Caki2 (cell line): ENCODE measurements at places on chromosomes 1 and 21. TPM values are rescaled to one million over a fixed set of nuclear protein-coding genes. Genes with fewer than 3 reads are reported as not detected.
A peak's percentile ranks its signal among the peaks of the same experiment; 100 is the strongest.

GRCh38 chr1:63087966-63088365 is 234.4 kb upstream of the FOXD3 start:
- DNase-seq = no peak

DNA sequence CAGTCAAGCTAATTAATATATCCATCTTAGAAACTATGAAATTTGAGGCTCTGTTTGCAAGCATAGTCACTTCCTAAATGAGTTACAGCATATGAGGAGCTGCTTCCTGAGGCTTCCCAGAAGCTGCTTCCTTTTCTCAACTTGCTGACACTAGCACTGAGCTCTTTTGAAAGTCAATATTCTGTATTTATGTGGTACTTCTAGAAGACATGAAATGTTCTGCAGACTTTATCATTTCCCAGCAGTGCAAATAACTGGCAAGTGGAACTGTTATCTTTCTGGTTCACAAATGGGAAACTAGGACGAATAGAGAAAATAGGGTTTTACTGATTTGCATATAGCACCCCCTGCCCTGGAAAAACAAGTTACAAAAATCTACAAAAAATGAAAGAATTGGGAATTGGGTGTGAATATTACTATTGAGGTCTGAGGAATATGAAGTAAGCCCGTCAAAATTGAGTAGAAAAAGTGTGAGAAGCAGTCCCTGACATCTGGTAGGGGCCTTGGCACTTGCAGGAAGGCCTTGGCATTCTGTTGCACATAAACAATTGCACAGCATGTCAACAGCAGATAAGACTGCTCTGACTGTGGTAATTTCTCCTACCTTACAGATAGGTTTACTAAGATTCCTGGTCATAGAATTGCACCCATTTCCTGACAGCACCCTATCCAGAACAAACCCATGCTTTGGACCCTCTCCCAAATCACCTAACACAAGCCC is 7.1 kb downstream of the GIPC2 start:
- no peak for DNase-seq

DNA sequence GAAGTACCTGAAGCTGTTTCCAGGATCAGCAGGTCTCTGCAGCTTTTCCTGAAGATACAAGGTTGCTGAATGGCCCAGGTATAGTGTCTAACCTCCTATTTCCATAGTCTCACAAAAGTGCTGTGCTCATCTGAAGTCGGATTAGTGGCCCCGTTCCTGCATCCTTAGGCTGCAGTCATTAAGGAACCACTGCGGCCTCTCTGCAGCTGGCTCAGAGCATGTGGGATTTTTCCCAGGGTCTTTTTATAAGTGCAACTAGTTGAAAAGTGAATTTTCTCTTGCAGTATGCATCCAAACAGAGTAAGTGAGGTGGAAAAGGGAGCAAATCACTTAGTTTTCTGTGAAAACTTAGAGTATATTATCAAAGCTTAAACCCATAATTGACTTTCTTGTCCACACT is 565.3 kb upstream of the NEGR1 start:
- DNase-seq = no peak

ITLN2 gene
- total RNA-seq = not detected in 2 replicates

DNA sequence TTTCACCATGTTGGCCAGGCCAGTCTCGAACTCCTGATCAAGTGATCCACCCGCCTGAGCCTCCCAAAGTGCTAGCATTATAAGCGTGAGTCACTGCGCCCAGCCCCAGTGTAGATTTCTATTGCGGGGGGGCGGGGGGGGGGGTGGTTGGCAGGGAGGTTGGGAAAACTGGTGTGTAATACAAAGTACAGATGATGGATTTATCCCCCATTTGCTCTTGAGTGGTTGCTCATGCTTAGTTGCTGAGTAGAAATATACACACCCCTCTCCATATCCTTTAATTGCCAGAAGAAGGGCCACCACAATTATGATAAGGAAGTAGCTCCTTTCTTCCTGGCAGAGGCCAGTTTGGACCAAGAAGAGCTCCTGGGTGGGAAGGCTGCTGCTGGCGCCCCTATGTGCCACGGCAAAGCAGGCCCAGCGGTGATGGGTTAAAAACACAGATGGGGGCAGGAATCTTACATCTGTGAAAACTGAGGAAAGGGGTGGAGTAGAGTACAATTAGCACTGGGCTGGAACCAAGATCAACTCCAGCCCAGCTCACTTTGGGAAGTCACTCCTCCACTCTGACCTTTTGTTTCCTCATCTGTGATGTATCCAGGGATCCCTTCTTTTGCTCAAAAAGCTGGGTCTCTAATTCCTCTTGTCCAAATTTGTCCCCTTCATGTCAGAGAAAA is 55.2 kb downstream of the MRPL37 start:
- DNase-seq = no peak

- no peak for DNase-seq
These were observed 131.5 kb downstream of the HUNK start for GRCh38 chr21:32004291-32004690.

CTSE gene
- total RNA-seq = 0.54 TPM in 1 of 2 replicates, not detected in the other

DNA sequence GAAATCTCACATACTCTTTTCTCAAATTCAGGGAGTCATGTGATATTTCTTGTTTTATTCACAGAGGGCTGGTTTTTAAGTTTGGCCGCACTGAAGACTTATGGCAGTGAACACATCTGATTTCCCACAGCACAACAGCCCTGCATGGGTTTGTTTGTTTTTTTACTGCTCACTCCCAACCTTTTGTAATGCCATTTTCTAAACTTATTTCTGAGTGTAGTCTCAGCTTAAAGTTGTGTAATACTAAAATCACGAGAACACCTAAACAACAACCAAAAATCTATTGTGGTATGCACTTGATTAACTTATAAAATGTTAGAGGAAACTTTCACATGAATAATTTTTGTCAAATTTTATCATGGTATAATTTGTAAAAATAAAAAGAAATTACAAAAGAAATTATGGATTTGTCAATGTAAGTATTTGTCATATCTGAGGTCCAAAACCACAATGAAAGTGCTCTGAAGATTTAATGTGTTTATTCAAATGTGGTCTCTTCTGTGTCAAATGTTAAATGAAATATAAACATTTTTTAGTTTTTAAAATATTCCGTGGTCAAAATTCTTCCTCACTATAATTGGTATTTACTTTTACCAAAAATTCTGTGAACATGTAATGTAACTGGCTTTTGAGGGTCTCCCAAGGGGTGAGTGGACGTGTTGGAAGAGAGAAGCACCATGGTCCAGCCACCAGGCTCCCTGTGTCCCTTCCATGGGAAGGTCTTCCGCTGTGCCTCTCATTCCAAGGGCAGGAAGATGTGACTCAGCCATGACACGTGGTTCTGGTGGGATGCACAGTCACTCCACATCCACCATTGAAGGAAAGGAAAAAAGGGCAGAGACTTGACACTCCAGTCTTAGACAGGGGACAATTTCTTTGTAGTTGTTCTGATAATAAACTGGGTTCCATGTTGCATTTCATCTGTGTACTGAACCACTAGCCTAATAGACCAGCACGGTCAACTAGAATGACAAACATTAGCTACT is 22.8 kb downstream of the TMEM50A start:
- peak; percentile 62 for DNase-seq

KRTAP19-1 gene
- not detected in 2 replicates for total RNA-seq

DNA sequence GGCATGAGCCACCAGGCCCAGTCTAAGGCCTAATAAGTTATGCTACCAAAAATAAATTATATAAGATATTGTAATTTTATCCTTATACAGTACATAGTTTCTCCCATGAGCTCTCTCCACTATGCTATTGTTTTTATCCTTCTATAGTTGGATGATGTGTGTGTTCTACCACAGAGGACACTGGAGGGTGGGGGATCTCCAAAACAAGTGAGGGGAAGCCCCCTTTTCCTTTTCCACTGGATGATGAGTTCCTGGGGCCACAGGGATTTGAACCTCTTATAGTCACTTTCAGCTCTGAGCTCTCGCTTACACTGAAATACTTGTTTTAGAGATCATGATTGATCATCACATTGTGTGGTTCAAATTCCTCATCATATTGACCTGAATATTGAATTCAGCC is 77.6 kb upstream of the VAV3 start:
- DNase-seq = no peak

DNA sequence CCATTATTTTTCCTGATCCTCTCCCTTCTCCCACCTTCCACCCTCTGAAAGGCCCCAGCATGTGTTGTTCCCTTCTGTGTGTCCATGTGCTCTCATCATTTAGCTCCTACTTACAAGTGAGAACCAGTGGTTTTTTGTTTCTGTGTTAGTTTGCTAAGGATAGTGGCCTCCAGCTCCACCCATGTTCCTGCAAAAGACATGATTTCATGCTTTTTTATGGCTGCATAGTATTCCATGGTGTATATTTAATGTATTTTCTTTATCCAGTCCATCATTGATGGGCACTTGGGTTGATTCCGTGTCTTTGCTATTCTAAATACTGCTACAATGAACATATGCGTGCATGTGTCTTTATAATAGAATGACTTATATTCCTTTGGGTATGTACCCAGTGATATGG is 89.4 kb upstream of the C1orf174 start:
- DNase-seq = no peak

DNA sequence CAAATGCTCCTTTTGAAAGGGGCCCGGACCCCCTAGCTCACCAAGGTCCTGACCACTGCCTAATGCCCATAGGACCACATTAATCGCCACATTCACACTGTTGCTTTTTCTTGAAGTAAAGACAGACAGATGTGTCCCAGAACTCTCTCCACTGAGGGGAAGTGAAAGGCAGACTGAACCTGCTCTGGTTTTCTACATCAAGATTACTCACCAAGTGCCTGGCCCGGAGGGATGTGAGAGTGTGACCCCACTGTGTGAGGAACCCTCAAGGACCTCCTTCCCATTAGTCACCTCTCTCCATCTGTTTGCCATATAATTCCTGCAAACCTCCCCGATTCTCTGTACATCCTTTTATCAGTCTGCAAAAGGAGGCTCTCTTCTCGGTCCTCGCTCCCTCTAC is 381.5 kb downstream of the OMA1 start:
- DNase-seq = no peak

DNAJC16 gene
- total RNA-seq = 4.5 and 6.8 TPM in 2 replicates

TRIM46 gene
- not detected in 2 replicates for total RNA-seq

GRCh38 chr1:206074839-206075238 is 21.9 kb downstream of the RHEX start:
- no peak for DNase-seq

- DNase-seq = no peak
These were observed 127.1 kb upstream of the SLC44A3 start for GRCh38 chr1:94693029-94693428.

ZNF670 gene
- total RNA-seq = 2.1 and 3.7 TPM in 2 replicates

- no peak for DNase-seq
These were observed at the start of gene TNNT2 for GRCh38 chr1:201377611-201378092. Gene TNNT2, minus strand, starts transcription at chr1:201377680. Its CDS starts 4,426 bp downstream, at chr1:201373254.

GRCh38 chr1:9093581-9093980 is 24.1 kb upstream of the SLC2A5 start:
- no peak for DNase-seq

GRCh38 chr1:227489572-227489971 is 73.8 kb upstream of the ZNF678 start:
- DNase-seq = no peak

DNA sequence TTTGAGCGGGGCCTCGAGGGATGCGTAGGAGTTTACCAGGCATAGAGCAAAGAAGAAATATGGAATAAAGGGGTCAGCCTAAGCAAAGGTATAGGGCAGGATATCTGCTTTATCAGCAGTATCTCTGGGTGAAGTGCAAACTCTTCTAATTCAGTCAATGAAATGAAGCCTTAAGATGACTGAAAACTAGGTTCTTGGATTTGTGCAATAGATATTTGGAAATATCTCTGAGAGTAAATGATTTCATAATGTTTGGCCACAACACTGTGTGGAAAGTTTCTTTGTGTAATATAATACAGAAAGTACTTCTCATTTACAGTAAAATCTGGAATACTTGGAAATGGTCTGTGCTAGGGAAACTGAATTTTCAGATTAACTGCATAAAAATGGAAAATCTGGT is 26.1 kb downstream of the KCNJ15 start:
- DNase-seq = no peak

GRCh38 chr1:63200676-63201075 is 121.7 kb upstream of the FOXD3 start:
- DNase-seq = no peak

VWA5B1 gene
- total RNA-seq = not detected in 2 replicates

GRCh38 chr1:64077281-64077940 is 126.0 kb upstream of the UBE2U start:
- DNase-seq = no peak

HES4 gene
- total RNA-seq = 45.3 and 73.0 TPM in 2 replicates
